Esophagus squamous epithelium (tissue), 5 donors: ENCODE measurements at places on chromosomes 6 and 20.

DNA sequence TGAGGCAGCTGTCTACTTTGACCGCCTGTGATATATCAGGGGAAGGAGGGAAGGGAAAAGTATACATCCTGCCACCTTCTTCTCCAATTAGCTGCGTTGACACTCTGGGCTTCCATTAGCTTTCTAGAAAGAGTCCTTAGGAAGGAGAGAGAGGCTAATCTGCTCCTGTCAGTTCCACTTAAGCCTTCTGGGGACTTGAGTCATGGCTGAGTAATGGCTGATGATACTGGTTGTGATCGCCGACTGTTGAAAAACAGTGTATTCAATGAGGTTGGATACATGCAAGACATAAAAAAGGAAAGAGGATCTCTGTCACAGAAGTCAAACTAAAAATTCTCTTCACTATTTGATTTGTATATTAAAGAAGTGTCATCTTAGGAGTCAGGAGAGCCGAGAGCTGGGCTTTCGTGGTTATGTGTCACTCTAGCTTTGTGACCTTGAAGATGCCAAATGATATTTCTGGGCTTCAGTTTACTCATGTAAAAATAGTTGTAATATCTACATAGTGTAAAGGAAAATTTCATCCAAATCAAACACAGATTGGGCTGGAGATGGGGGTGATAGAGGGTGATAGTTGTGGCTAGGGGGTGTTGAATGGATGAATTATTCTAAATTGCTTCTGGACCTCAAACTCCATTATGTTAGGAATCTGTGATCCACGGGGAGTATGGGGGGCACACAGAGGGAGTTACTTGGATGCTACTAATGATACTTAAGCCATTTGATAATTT lies 189.0 kb downstream of the UST start:
- DNase-seq, result no peak

- no peak for DNase-seq
Observed at GRCh38 chr6:13526727-13527670, 39.6 kb upstream of the GFOD1 start.

DNA sequence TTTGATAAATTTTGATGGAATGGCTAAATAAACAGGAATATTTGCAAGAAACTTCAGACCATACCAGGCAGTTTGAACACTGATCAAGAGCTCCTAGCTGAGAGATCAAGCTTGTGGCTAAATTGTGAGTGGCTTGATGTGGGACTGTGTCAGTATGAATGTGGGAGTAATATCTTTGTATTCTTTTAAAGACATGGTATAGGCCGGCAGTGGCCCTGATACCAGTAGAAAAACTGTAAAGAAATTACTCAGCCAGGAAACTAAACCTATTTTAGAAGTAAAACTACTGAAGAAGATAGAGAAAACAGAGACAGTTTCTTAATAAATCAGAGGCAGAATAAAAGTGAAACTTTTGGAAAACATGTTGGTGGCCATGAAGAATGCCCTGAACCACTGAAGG lies 608.4 kb upstream of the SYNCRIP start:
- no peak for DNase-seq

GRCh38 chr6:21489826-21490225 lies 103.7 kb upstream of the SOX4 start:
- no peak for DNase-seq

- DNase-seq, result no peak
Observed at GRCh38 chr6:111800821-111801220, 72.4 kb downstream of the FYN start.

DNA sequence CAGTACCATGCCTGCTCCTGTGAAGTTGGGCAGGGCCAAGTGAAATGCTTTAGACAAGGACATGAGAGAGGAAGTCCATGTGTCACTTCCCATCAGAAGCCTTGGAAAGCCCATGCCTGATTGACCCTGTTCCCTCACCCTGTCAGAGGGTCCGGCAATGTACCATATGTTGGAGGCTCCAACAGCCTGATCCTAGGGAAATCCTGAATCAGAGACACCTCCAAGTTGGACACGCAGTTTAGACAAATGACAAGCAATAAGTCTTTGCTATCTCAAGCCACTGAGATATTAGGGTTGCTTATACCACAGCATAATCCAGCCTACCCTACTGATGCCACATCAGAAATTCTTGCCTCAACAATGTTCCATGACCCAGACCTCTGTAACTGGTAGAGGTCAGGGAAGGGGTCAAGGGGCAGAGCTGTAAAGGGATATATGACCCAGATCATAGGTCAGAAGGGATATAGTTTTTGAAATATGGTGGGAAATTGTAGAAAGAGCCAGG lies 174.8 kb downstream of the HACE1 start:
- no peak for DNase-seq

- DNase-seq, result no peak
Observed at GRCh38 chr20:58877976-58878360, 25.5 kb downstream of the GNAS start.

DNA sequence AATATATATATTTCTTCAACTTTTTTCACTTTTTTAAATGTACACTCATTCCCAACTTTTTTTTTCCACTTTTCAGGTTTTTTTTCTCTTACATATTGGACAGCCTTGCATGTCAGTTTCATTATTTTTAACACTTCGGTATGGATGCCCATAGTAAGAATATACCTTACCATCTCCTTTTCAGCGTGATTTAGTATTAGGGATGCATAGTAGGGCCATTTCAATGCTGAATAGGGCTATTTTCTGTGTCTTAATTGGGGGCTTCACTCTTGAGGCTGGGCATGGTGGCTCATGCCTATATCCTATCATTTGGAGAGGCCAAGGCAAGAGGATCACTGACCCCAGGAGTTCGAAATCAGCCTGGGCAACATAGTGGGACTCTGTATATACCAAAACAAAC lies 6.7 kb downstream of the RNF114 start:
- DNase-seq, result no peak

- DNase-seq, result no peak
Observed at GRCh38 chr6:75863001-75863400, 114.0 kb downstream of the MYO6 start.

GRCh38 chr6:76441875-76442274 lies 369.4 kb upstream of the IMPG1 start:
- DNase-seq, result no peak

DNA sequence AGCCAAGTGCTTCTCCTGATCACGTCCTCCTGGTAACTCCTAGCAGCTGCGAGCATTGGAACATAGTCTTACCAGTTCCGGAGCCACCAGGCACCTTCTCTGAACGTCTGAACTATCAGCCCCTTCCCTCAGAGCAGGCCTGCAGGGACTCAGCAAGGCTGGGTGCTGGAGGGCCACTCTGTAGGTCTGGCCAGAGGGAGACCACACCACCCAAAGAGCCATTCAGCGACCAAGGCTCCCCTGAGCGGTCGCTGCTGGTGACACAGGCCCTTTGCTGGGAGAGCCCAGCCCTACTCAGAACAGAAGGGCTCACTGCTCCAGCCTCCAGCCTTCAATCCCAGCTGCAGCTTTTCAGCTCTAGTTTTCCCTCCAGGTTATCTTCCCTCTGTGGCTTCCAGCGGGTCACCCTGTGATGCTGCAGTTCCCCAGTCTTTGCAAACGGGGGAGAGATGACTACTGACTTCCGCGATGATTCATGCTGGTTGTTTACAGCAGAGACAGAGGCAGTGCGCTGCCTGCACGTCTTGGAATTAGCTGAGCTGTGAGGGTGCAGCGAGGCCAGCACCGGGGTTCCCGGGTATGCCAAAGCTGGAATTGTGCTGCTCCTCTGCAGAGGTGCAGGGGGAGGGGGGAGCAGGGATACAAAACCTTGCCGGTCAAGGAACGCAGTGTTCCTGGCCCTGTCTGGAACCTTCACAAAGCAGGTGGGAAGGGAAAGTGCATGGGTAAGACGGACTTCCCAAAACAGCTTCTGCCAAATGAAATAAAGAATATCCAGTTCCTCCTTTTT lies 161.4 kb downstream of the LY86 start:
- DNase-seq, result no peak

GRCh38 chr6:151399679-151400078 lies 8.3 kb upstream of the ZBTB2 start:
- DNase-seq, result no peak

DNA sequence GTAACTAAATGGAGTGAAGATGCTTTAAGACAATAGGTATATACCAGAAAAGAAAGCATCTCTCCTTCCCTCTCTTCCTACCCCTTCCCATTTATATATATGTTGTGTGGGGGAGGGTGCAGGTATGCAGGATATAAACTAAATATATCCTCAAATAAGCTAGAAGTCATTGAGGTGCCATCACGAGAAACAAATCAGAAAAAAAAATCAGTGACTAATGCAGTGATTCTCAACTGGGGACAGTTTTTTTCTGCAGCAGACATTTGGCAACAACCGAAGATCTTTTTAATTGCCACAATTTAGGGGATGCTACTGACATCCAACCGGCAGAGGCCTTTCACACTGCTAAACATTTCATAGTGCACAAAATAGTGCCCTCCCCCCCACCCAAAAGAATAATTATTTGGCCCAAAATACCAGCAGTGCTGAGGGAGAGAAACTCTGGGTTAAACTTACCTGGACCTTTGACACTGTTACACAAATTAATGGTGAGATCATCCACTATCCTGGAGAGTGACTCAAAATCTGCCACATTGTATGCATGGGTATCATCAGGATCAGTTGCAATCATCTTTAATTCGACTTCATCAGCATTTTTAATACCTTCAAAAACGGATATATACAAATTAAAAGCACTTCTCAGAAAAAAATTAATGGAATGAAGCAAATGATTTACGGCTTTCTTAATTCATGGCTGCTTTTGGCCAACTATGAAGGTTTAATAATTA lies 55.0 kb downstream of the COL12A1 start:
- no peak for DNase-seq

DNA sequence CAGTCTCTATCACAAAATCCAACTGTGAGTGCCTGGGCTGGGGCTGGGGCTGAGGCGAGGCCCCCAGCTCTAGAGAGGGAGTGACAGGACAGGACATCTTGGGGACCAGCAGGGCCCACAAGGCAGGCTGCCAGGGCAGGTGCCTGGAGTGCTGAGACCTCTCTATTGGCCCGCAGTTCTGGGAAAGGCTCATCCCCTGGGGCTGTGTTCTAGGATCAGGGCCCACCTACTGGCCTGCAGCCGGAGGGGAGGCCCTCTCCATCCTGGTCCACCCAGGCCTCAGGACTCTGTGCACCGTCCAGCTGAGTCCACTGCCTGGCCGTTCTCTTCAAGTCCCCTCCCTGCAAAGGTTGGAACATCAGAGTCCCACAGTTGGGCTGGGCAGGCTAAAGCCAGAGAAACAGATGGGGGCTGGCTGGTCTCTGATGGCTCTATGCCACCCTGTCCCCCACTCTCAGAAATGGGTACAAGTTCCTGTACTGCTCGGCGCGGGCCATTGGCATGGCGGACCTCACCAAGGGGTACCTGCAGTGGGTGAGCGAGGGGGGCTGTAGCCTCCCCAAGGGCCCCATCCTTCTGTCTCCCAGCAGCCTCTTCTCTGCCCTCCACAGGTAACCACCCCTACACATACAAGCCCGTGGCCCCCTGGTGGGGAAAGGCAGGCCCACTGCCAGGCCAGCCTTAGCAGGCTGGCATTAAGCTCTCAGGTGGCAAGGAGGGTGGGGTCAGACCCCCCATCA lies 9.0 kb downstream of the EMILIN3 start:
- DNase-seq, result no peak

GRCh38 chr20:59839400-59839799 lies 94.0 kb downstream of the SYCP2 start:
- DNase-seq, result no peak

DNA sequence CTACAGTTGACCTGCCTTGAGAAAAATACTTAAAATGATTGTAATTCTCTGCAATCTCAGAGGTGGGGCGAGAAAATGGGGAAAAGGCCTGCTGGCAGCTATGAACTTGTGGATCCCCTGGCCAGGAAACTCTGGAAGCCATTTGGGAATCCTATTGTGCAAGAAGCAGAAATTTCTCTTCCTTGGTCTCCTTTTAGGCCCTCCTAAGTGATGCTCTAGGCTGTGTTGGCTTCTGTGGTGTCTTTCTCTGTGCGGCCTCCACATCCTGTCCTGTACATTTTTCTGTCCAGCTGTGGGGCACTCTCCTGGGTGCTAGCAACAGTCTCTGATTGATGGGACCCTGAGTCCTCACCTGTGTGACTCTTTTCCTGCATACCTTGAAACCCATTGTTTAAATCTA lies 290.9 kb downstream of the FARS2 start:
- no peak for DNase-seq

DNA sequence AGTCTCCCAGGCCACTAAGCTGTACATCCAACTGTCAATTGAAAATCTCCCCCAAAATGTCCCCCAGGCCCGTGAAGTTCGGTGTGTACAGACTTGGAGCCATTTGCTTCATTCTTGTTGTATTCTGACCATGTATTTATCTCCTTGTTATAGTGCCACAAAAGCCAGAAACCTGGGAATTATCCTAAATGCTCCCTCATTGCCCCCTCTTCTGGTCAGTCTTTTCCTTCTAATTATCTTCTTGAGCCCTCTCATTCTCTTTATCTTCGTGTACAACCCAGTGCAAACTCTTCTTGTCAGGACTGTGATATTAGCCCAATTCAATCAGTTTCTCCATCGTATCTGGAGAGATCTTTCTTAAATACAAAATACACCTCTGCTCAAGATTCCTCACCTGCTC lies 64.7 kb downstream of the RFX6 start:
- no peak for DNase-seq

GRCh38 chr6:140567466-140567865 lies 1193.0 kb upstream of the CITED2 start:
- DNase-seq, result no peak

- DNase-seq, result no peak
Observed at GRCh38 chr6:15578716-15579391, 84.0 kb downstream of the DTNBP1 start.

DNA sequence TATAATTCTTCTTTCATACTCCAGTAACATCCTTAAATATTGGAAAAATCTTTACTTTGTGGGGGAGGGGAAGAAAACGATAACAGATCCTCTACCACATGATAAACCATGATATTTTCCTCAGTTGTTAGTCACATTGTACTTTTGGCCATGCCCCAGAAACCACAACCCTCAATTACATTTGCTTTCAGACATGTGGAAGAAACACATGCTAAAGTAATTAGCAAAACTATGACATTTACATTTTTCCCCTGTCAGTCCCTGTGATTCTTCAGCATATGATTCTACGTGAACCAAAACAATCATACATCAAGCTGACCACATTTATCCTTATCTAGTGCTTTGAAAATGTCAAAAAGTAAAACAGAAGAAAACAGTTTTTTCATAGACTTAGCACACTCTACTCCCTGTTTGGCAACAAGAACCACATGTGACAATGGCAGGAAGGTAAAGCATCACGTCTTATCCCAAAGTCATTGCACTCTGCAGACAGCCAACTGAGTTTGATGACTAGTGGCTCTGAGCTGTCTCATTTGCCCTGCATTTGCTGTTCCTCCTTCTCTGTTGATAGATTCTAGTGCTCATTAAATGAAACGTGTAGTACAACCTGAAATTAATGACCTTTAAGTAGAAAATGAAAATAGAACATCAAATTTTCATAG lies 505.8 kb upstream of the MARCKS start:
- no peak for DNase-seq

GRCh38 chr6:56147766-56148165 lies 99.6 kb downstream of the COL21A1 start:
- no peak for DNase-seq

GRCh38 chr20:47879771-47880170 lies 94.5 kb upstream of the SULF2 start:
- no peak for DNase-seq
